ENCODE measurements at places on chromosomes 16 and 17.

GRCh38 chr17:19975601-19976000, 2.0 kb downstream of the AKAP10 start:
- DNase-seq = no peak

DNA sequence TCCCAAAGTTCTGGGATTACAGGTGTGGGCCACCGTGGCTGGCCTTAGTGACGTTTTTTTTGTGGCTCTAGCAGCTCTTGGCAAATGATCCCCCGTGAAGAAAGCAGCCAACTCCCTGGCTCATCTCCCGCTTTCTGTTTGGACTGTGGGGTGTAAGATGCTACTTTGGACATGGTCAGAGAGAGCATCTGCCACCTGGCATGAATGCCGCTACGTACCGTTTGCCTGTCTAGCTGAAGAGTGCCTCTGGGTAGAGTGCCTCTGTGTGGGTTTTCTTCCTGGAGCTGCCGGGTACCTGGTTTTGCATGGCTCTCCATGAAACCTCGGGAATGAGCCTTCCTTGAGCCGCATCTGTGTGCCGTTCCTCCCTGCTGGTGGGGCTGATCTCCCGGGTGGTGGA, 34.3 kb downstream of the NDEL1 start:
- DNase-seq = no peak

DNA sequence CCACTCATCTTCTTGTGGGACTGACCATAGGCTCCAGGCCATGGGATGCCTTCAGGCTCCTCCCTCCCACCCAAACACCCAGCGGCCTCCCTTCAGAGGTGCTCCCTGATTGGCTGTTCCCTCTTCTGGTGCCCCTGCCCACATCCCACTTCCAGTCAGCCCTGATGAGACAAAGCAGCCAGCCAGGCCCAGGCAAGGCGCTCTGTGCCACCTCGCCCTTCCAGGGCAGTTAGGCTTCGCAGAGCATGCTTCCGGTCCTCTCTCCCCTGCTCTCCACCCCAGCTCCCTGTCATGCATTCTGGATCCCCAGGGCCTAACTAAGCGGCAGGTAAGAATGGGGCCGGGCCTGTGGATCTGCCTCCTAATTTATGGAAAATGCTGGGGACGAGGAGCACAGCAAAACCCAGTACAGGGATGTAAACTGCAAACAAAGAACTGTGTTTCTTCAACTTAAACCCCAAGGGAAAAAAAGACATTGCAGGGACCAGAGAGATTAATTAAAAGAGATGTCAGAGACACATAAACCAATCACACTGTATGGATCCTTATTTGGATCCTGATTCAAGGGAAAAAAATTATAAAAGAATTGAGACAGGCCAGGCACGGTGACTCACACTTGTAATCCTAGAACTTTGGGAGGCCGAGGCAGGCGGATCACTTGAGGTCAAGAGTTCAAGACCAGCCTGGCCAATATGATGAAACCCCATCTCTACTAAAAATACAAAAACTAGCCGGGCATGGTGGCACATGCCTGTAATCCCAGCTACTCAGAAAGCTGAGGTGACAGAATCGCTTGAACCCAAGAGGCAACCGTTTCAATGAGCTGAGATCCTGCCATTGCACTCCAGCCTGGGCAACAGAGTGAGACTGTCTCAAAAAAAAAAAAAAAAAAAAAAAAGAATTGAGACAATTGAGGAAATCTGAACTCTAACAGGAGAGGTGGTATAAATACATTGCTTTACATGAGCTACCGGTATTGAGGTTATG, 26.0 kb downstream of the ZDHHC7 start:
- DNase-seq = no peak

DNA sequence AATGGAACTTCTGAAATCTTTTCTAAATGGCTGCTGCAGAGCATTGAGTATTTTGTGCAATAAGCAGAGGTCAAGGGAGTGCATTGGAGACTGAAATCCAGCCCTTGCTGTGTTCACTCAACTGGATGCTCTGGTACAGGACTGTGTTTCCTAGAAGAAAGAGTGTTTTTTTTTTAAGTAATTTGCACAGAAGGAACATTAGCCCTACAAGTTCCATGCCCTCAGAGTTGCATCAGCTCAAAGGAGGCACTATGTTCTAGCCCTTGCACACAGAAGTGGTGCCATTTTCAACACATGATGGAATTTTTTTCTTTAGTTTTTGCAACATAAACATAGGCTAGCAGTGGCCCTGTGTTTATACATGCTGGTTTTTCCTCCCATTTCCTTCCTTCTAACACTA, 144.1 kb upstream of the HLF start:
- DNase-seq = no peak

DNA sequence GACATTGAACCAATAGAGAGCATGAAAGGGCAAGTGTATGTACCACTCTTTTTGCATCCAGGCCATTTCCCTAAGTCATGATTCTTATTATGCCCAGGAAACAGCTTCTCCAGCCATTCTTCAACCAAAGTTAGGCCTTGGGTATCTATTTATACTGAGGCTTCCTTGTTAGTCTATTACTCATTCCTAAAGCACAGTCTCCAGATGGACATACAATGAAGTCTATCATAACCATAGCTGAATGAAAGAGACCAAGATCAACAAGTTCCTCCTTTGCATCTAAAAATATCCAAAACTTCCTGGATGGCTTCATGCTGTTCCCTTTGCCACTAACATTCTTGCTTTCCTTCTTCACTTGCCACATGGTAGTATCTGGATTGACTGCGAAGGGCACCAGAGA, 265.9 kb downstream of the CDH8 start:
- DNase-seq = no peak

DNA sequence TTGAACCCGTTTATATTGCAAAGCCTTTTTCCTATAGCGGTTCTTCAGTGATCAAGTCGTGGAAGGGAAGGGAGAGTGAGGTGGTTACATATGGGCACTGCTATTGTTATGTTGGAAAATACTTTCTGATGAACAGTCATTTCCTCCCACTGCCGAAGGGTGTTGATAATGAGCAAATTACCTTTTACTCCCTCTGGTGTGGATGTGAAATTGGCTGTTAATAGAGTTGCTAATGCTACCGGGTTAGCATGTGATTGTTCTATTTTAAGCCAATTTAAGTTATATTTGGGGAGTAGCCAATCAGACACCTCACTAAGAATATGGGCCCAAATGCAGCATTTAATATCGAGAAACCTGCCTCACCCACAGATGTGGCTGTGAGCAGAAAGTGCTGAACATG, 15.6 kb upstream of the PMFBP1 start:
- no peak for DNase-seq

DNA sequence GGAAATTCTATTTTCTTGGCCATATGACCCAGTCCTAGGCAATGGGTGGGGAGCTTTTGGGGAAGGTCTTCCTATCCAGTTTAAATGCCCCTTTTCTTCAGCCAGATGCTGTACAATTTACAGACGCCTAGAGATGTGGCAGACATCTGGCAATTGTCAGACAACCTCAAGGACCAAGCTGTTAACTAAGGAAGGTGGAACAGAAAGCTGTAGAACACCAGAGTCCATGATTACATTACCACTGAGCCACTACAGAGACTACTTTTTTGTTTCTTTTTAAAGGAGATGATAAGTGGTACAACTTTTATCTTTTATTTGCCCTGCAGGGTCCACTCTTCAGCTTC, 21.1 kb upstream of the CORO6 start:
- DNase-seq = no peak

DNA sequence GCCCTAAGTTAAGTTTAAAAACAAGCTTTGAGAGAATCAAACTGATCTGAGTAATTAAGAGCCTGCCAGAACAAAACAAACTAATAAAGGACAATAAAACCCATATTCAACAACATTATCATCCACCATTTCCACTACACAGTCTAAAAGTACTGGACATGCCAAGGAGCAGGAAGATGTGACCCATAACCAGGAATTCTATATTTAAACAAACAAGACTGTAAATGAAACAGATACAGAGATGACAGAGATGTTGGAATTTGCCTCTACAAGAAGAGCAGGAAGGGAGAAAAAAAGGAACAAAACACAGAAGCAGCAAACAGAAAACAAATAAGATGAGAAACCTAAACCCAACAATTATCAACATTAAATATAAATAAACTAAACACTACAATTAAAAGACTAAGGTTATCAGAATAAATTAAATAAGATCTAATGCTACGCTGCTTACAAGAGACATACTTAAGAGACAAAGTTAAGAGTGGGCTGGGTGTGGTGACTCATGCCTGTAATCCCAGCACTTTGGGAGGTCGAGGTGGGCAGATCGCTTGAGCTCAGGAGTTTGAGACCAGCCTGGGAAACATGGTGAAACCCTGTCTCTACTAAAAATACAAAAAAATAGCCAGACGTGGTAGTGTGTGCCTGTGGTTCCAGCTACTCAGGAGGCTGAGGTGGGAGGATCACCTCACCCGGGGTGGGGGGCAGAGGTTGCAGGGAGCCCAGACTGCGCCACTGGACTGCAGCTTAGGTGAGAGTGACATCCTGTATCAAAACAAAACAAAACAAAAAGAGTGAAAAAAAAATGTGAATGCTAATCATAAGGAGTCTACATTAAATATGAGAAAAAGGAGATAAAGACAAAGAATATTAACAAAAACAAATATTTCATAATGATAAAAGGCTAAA, 50.6 kb downstream of the CREBBP start:
- DNase-seq = no peak

GRCh38 chr17:46173153-46173552, 20.1 kb downstream of the KANSL1 start:
- no peak for DNase-seq

Data from right kidney (tissue), 9 donors.